C1 segment of cervical spinal cord (tissue), 14 donors: ENCODE measurements at places on chromosomes 16 and 17.

DNA sequence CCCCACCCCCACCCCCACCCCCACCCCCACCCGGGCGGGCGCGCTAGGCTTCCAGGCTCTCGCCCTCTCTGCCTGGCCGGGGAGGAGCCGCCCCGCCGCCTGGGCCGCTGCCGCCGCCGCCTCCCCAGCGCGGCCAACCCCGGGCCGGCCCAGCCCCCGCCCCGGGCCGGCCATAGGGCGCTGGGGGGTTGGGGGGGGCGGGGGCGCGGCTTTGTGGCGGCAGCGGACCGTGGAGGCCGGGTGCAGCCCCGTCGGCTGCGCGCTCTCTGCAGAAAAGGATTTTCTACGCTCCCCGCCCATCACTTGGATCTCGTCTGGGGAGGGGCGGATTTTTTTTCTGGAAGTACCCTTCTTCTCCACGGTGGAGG lies 230.9 kb downstream of the MRTFB start:
- DNase-seq, result no peak

DNA sequence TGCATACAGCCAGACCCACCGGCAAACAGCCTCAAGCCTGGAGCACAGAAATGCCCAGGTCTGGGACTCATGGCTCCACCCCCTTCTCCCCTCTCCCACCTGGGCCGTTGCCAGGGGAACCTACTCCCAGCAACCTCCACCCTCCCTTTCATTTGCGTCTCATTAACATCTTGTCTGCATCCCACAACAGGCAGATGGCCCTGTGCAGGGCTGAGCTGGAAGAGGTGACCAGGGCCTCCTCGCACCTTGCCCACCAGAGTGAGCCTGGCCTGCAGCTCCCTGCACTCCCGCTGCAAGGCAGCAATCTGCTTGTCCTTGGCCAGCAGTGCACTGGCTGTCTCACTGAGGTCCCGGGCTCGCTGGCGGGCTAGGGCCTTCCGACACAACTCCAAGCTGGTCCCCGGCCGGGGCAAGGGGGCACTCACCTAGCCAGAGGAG lies 3.3 kb downstream of the TSPOAP1 start:
- no peak for DNase-seq

DNA sequence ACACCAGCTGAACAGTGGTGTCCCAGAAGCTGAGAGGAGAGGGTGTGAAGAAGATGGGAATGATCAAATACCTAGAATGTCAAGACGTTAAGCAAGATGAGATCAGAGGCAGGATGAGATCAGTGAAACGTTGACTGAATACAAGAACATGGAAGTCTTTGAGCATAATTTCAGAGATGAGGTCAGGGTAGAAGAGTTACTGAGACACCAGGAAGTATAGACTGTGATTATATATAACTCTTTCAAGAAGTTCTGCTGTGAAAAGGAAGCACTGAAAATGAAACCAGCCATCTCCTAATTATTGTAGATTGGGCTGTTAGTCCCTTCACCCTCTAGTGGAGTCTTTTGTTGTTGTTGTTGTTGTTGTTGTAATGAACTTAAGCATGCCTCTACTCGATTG lies 9.1 kb downstream of the SHCBP1 start:
- no peak for DNase-seq

GRCh38 chr16:11036040-11036439 lies 91.7 kb downstream of the CLEC16A start:
- DNase-seq, result no peak

DNA sequence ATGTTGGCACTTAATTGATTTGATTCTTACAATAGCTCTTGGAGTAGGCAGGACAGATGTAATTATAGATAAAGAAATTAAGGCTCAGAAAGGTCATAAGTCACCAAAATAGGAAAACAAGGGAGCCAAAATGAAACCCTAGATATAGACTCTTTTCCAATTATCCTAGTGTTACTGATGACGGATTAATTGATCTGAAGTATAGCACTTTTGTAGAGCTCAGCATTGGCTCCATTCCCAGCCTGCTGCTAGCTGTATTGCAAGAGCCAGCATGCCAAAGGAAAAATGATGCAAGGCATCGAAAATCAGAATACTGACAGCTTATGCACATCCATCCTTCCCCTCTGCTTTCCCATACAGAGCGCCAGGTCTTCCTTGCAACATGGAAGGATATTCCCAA lies 21.6 kb upstream of the RASL10B start:
- DNase-seq, result no peak
